ENCODE measurements at places on chromosomes 3 and 15. TPM values are rescaled to one million over a fixed set of nuclear protein-coding genes. Genes with fewer than 3 reads are reported as not detected.

DNA sequence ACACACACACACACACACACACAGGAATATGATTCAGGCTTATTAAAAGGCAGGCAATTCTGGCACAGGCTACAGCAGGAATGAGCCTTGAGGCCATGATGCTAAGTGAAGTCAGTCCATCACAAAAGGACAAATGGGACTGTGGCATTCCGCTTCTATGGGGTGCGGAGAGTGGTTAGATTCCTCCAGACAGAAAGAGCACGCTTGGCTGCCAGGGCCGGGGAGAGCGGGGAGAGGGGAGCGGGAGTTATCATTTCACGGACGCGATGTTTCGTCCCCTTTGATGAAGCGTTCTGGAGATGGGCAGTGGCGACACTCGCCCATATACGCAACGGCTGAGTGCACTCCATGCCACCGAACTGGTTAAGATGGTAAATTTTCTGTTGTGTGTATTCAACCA lies 58.5 kb upstream of the FAM174B start:
- no peak for DNase-seq

DNA sequence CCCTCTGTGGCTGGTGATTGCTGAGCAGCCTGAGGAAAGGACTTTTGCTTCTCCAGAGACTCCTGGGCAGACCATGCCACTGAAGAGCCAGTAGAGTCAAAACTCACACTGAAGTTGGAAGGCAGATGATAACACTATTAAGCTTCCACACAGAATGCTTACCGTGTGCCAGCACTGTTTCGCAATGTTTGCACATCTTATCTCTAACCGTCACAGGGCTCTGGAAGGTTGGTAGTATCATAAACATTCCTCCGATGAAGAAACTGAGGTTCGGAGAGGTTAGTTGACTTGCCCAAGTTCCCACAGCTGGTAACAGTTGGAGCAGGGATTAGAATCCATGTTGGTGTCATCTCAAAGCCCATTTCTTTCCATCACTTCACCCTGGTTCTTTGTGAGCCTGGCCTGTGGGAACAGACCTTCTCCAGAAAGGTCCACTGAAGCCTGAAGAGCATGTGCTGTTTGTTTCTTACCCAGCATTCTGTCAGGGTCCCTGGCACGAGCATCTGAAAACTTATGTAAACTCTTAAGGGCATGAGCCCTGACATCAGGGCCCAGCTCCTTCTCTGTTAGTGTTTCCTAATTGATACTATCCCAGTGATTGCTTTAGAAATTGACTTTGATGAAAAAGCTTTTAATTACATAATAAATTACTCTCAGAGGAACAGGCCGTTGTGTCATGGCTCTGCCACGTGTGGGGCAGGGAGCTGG lies 77.0 kb upstream of the PRR23C start:
- DNase-seq = no peak

DNA sequence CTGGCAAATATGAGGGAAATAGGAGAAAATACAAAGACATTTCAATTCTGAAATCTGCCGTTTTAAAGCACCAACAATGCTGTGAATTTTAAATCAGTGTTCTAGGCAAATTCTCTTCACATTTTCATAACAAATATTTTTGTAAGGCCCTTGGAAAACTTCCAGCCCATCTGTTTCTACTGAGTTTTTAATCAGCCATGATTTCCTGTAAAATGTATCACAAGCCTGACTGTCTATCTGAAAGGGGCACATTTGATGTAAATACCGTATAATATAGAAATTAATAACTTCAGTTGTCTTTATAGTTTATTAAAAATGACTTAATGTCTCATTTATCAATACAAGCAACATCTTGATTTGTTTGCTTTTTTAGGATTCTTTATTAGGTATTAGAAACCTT lies 454.7 kb downstream of the PYDC2 start:
- DNase-seq = no peak

- DNase-seq = no peak
These were observed 1.2 kb upstream of the ZBTB20 start for GRCh38 chr3:115148142-115148790.

The GOLGA6L4 gene
- total RNA-seq = 0.86 TPM

The CLDN1 gene
- 0.10 TPM for total RNA-seq
